ENCODE measurements at places on chromosomes 4 and X.

DNA sequence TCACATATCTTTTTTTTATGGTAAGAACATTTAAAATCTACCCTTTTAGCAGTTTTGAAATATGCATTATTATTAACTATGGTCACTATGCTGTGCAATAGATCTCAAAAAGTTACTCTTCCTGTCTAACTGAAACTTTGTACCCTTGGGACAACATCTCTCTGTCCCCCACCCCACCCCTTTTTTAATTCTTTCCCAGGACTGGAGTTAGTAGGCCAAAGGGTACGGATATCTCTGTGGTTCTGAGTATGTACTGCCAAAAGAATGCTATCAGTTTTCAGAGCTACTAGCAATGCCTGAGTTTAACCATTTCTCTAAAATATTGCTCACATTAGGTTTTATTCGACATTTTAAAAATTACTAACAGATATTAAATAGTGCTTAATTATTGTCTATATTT, 4.7 kb upstream of the FAM241A start:
- DNase-seq = no peak

- no peak for DNase-seq
Measured at GRCh38 chr4:152698089-152698499, 18.3 kb upstream of the TMEM154 start.

- no peak for DNase-seq
Measured at GRCh38 chrX:15834053-15834452, 20.6 kb downstream of the AP1S2 start.

DNA sequence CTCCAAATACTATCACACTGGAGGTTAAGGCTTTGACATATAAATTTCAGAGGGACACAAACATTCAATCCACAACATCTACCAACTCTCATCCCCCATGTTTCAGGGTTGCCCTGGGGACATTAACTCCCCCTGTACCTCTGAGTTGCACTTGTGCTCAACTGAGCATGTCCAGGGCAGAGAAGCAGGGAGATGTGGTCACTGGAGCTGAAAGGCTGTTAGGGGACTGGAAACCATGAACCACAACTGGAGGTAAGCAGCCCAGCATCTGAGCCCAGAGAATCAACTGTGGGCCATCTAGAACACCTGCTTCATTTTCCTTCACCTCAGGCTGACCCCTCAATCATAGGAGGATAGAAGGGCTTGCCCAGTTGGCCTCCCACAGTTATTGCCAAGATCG, 641.1 kb downstream of the MID1IP1 start:
- no peak for DNase-seq

DNA sequence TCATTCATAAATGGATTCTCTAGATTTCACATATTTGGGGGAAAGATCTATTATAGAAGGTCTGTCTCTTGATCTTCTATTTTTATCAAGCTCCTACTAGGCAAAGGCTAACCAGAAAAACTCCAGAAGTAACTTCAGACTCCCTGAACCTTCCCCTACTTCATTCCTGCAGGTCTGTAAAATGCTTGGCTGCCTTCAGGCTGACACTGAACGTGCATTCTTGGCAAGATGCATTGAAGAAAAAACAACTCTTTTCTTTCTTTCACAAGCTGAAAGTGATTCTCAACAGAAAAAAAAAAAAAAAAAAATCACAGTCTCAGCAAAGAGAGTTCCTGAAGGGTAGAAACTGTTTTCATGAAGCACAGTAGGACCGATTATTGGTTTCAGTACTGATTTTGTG, 12.7 kb downstream of the OPHN1 start:
- DNase-seq = no peak

- no peak for DNase-seq
Measured at GRCh38 chr4:48173056-48173991, 39.3 kb upstream of the TXK start.

Data from stimulated activated CD4-positive, alpha-beta T cell treated with anti-CD3 and anti-CD28 coated beads, TNF-alpha, amount 100 ng/mL, for 48 hours (primary cell).